Amniotic stem cell (primary cell): ENCODE measurements at places on chromosomes 13 and 19.

- no peak for DNase-seq
These were observed 2.4 kb downstream of the MEDAG start for GRCh38 chr13:30908416-30908980.

DNA sequence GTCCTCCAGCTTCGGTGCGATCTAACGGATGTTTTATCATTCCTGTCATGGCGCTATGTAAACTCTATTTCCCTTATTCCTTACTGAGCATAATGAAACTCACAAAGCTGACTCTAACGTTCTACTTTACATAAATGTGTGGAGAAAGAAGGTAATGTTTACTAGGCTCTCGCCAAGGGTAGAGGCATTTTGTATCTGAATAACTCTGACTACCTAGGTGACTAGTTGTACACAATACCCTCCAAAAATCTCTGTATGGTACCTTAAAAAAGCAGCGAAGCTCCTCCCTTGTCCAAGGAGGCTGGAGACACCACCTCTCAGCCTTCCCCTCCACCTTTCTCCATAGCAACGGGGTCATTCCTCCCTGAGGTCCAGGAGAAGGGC is 316 bp upstream of the ZNF530 start:
- DNase-seq: no peak

DNA sequence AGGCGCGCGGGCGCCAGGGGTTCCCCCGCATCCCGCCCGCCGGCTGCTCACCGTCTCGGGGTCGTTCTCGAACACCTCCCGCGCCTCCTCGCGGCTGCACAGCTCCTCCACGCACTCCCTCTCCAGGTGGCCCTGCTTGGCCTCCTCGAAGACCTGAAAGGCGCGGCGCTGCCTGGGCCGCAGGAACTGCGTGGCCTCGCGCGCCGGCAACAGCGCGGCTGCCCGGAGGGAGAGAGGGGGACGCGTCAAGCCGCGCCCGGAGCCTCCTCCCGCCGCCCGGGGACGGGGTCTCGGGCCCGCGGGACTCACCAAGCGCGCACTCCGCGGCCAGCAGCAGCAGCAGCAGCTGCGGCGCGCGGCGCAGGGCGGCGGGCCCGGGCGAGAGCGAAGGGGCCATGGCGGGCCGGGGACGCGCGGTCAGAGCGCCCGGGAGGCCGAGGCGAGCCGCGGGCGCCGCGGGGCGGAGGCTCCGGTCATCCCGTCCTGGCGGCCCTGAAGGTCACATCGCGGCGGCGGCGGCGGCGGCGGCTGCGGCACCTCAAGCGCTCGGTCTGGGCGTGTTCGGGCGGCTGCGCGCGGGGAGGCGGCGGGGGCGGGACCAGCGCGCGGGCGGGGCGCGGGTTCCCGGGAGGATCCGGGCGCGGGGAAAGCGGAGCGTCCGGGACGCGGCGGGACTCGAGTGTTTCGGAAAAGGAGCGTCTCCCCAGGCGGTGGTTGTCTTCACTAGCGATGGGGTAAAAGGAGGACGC is at the start of gene GAS6:
GAS6 (minus strand) TSS at position 553 of the 749 bp plus-strand sequence; CDS start at position 397, 156 bp downstream.
- no peak for DNase-seq

DNA sequence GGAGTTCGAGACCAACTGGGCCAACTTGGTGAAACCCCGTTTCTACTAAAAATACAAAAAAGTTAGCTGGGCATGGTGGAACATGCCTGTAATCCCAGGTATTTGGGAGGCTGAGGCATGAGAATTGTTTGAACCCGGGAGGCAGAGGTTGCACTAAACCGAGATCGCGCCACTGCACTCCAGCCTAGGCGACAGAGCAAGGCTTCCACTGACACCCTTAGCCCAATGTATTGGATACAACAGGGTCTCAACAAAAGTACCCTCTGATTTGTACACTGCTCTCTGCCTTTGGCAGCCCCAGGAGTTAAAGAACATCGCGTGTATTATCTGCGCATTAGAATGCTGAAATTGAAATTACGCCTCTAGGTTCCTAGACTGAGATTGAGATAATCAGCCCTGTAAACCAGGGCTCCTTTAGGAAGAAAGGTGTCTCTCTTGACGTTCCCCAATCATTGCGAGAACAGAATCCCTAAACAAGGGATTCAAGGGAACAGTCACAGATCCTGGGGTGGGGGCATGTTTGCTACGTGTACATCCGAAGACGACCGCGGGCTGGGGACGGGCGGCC is 21.9 kb downstream of the IPO5 start:
- DNase-seq: no peak

DNA sequence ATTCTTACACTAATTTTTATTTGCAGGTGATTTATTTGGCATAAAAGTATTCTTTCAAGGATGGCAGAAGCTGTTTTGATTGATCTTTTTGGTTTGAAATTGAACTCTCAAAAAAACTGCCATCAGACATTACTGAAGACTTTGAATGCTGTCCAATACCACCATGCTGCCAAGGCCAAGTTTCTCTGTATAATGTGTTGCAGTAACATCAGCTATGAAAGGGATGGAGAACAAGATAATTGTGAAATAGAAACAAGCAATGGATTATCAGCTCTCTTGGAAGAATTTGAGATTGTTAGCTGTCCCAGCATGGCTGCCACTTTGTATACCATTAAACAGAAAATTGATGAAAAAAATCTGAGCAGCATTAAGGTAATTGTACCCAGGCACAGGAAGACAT is 1.2 kb downstream of the LACC1 start:
- no peak for DNase-seq

GRCh38 chr19:11887234-11887610 is 360 bp upstream of the ZNF69 start:
- no peak for DNase-seq

DNA sequence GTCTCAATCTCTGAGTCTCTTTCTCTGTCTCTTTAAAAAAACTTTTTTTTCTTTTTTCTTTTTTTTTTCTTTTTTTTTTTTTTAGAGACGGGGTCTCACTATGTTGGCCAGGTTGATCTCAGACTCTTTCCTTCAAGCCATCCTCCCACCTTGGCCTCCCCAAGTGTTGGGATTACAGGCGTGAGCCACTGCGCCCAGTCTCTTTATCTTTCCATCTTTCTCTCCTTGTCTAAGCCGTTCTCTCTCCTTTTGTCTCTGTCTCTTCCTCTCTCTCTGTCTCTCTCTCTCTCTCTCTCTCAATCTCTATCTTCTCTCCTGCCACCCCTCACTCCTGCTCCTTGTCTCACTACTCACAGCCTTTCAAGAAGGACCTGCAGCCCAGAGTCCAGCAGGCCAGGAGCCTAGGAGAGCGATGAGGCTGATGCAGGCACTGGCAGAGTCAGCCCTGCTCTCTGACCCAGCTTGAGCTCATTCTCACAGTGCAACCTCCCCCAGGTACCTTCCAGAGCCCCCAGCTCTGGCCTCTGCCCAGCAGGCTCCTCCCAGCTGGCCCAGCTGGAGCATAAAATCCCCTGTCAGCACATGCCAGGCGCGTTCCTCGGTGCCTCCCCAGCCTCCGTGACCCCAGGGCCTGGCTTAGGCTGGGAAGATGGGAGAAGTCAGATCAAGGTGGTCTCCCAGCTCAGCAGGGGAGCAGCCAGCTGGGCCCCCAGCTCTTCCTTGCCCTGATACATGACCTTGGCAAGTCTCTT is at the start of gene NPHS1:
NPHS1 (minus strand) TSS at position 476 of the 752 bp plus-strand sequence. CDS start 667 bp downstream, outside the sequence.
- DNase-seq: no peak

GRCh38 chr19:1503925-1504773 is 8.7 kb downstream of the ADAMTSL5 start:
- DNase-seq: no peak

- DNase-seq: no peak
These were observed 529.2 kb upstream of the NBEA start for GRCh38 chr13:34412817-34413375.

GRCh38 chr13:104253063-104253680 is 1187.0 kb upstream of the SLC10A2 start:
- DNase-seq: no peak

- no peak for DNase-seq
These were observed 23.0 kb downstream of the TUBA3C start for GRCh38 chr13:19158526-19159174.
